ENCODE measurements at places on chromosomes 4 and X.

DNA sequence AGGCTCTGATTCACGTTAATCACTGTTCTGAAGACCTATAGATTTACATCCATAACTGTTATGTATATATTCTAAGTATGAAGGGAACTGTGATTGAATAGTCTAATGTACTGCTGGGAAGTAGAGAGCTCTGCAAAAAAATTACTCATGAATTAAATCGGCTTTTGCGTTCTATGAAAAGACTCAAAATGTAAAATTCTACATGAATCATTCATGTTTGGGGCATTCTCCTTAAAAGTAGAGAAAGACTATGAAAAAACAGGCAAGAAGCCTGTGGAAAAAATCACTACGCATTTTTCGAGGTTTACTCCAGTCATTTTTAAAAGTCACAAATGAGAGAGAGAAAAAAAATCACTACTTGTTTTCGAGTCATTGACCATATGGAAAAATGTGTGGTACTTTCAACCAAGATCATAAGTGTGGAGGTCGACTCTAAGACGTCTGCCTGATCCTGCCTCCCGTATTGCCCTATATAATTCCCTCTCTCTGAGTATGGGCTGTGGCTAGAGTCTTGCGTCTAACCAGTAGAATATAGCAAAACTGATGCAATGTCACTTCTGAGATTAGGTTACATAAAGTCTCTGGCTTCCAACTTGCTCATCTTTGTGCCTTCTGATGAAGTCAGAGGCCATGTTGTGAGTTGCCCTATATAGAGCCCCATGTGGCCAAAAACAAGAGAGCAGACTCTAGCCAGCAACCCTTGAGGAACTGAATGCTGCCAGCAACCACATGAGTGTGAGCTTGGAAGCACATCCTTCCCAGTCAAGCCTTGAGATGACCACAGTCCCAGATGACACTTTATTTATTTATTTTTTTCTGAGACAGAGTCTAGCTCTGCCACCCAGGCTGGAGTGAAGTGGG is 32.1 kb upstream of the VEGFD start:
- no peak for DNase-seq

DNA sequence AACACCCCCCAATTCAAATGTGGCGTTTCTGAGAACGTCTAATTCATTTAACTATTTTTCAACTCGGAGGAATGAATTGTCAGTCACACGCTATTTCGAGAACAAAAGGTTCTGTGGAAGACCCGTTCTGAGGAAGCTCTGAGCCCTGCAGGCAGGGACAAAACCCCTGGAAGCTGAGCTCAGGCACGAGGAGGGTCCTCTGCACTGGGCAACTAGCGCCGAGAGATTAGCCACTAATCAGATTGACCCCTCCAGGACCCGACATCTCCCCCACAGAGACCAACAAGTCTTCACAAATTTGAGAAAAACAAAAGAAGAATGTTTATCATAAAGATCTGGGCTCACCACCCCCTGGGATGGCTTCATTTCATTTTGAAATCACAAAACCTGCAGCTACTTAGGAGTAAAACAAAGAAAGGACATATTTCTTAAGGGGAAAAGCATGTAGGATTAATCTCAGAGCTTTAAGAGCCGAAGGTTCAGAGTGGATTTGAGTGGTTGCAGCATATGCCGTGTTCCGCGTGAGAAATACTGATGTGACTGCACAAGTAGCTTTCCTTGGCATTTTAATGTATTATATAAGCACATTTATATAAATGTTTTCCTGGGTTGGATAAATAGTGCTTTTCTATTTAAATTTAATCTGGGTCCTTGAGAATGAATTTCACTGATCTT is 41.8 kb downstream of the ADRA2C start:
- DNase-seq = no peak

GRCh38 chr4:15148199-15148598 is 145.9 kb downstream of the CPEB2 start:
- no peak for DNase-seq

- DNase-seq = no peak
Observed at GRCh38 chr4:2617955-2618354, 81.5 kb downstream of the FAM193A start.

GRCh38 chrX:13110433-13111324 is 66.3 kb upstream of the FAM9C start:
- DNase-seq = peak; percentile 10

DNA sequence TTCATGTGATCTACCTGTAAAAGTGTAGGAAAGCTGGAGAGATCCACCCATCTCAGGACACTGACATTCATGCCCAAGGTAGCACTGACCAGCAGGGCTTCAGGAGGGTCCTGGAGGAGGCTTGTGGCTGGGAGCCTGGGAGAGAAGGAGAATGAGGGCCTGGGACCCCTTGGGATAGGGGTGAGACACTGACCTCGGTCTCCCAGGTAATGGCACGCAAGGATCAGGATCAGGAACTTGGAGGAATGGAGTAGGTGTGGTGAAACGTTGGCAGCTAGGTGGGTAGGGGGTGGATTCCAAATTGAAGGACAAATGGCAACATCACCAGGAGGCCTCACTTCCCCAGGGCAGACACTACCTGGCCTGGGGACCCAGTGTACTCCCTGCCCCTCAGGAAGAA is 12.4 kb upstream of the RGS12 start:
- no peak for DNase-seq

- DNase-seq = peak; percentile 73
Observed at GRCh38 chr4:27048429-27049238, 188.0 kb downstream of the STIM2 start.

GRCh38 chrX:103637604-103638338 is 9.0 kb downstream of the TCEAL1 start:
- peak; percentile 73 for DNase-seq

GRCh38 chr4:127737295-127737694 is 7.1 kb downstream of the SLC25A31 start:
- DNase-seq = no peak

DNA sequence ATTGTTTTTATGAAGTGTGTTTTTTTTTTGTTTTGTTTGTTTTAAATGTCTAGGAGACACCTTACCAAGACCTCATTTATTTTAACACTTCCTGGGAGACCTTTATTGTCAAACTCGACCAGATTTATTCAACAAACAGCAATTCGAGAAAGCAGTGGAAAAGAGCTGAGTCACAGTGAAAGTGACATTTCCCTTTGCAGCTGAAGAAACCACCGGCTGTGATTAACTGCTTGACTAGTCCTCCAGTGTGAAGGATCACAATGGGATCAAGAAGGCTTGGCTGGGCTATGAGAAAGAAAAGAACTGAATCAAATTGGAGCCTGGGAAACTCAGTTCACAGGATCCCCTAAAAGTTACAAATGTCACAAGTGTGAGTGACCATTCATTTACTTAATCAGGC is 11.9 kb upstream of the ADH7 start:
- DNase-seq = peak; percentile 70

DNA sequence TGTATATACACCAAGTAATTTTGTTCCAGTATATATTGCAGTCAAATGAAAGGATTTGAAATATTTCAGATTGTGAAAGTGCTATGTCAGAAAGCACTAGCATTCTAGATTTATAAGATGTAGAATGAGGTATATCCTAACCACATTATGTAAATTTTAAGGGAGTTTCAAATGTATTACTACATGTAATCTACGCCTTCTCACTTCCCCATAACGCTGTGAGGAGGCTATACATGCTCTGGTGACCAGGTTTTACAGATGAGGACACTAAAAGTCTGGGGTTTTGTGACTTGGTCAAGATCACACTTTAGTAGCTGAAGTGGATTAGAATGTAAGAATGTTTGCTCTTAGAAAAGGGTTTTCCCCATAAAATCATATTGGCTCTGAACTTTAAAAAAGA is 8.1 kb downstream of the ENPEP start:
- DNase-seq = no peak

DNA sequence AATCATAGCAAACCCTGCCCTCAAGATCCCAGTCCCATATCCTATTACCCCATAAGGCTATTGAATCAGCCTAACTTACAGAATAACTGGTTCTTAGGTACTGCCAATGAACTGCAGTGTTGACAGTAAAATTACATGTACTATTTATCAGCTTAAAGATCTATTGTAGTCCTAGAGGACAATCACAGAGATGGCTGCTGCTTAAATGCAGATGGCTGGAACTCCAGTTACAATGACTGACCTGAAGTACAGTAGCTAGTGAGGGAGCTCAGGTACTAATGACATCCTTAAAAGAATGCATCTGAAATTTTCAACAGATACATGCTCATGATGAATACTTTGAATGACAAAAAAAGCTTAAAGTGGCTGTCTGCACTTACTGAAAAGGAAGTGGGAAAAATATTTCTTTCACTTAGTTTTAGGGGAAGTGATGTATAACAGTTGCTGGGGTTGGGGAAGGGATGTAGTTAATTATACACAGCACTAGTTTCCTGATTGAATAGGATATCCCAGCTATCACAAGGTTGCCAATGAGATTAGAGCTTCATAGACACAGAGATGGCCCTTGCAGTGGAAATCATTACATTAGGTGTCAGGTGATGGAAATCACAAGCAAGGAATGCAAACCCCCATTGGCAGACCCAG is 42.0 kb downstream of the USP26 start:
- DNase-seq = no peak

DNA sequence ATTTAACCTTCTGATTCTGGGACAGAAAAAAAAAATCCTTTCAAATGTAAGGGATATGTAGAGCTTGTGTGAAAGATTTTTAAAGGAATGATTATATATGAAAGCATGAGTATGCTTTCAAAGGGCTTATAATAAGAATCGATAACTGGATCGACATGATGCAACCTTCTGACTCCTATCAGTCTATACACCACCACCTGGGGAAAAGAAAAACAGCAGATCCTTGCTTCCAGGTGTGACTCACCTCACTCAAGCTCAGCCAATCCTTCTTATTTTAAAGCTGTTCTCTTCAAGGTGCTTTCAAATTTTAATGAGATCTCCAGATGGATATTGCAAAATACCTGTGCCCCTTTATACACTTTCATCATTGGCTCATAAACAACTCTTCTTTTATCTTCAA is 102.1 kb upstream of the EDNRA start:
- DNase-seq = peak; percentile 69

- DNase-seq = no peak
Observed at GRCh38 chr4:56637154-56637553, 43.9 kb downstream of the HOPX start.

- no peak for DNase-seq
Observed at GRCh38 chr4:168486912-168487281, 6.6 kb upstream of the DDX60L start.

GRCh38 chr4:26782830-26783202 is 77.8 kb upstream of the STIM2 start:
- DNase-seq = no peak

DNA sequence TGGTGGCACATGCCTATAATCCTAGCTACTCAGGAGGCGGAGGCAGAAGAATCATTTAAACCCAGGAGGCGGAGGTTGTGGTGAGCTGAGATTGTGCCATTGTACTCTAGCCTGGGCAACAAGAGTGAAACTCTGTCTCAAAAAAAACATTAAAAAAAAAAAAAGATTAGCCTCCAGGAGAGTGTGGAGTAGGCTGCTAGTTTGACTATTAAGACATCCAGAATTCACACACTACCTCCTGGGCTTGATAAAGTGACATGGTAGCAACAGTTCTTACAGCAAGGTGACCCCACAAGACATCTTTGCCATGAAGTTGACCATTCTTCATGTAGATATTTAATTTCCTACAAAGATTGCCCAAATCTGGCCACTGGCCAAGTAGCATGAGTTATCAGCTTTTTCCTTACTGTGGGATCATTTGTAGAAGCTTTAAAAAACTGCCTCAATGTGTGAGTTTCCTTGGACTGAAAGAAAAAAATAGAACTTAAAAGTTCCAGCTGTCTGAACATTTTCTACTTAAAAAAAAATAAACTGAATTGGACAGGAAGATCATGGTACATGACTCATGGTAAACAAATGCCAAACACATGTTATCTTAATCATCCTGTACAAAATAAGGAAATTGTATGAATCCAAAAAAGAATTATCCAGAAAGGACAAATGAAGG is 35.3 kb upstream of the SPRY1 start:
- peak; percentile 22 for DNase-seq

DNA sequence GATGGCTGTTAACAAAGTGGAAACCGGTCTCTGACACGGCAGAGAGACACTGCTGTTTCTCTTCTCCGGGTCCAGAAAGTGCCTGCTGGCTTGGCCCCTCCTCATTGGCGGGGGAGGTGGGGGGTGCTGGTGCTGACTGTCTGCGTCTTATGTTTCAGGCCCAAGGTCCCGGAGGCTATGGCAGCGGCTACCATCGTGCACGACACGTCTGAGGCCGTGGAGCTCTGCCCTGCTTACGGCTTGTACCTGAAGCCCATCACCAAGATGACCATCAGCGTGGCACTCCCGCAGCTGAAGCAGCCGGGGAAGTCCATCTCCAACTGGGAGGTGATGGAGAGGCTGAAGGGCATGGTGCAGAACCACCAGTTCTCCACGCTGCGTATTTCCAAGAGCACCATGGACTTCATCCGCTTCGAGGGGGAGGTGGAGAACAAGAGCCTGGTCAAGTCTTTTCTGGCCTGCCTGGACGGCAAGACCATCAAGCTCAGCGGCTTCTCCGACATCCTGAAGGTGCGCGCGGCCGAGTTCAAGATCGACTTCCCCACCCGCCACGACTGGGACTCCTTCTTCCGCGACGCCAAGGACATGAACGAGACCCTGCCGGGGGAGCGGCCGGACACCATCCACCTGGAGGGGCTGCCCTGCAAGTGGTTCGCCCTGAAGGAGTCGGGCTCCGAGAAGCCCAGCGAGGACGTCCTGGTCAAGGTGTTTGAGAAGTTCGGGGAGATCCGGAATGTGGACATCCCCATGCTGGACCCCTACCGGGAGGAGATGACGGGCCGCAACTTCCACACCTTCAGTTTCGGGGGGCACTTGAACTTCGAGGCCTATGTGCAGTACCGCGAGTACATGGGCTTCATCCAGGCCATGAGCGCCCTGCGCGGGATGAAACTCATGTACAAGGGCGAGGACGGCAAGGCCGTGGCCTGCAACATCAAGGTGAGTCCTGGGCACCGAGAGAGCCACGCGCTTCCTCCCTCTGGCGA is 2.2 kb downstream of the AKAP17A start:
- DNase-seq = no peak

GRCh38 chrX:136765821-136766356 is 14.8 kb downstream of the ARHGEF6 start:
- DNase-seq = no peak

DNA sequence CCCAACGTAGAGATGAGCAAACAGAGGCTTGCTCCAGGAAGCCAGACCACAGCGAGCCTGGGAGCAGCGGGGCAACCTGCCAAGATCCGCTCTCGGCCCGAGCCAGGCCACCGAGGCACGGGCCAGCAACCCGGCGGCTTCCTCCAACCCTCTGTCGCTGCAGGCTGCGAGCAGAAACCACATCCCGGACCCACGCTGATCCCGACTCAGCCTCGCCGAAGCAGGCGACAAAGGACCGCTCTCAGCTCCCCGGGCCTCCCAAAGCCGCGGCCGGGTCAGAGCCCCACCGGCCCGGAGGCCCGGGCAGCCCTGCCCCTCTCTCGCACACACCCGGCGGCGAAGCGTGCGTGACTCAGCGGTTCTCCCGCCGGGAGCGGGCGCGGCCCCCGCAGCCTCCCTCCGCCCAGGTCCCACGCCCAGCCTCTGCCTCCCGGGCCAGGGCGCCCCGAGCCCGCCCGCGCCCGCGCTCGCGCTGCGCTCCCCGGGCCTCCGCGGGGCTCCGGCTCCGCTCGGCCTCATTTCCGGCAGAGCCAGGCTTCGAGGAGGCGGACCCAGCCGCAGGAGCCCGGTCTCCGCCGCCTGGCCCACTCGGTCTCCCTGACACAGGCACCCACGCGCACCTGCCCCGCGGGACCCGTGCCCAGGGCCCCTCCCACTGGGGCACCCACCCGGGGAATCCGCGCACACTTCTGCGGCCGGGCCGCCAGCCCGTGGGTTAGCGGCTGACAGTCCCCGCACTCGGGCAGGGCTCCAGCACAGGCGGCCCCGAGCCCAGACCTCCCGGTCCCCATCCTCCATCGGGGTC is 1.7 kb downstream of the PPP2R2C start:
- DNase-seq = peak; percentile 91
